ENCODE measurements at places on chromosomes 7 and 10.

DNA sequence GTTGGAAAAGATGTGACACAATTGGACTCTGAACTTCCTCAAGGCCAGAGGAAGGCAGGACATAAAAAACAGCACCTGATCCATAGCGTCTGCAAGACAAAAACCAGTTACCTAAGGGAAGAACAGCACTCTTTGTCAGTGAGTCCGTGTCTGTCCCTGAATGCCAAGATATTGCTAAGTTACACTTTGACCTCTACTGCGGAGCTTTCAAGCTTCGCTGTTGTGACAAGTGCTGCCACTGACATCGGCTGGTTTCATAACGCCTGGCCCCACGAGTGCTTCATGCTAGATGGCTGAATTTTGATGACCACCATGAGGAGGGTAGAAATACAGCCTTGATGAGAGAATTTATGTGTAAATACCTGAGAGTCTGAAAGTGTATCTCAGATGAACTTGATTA is 49.7 kb upstream of the JAZF1 start:
- DNase-seq = no peak

- DNase-seq = no peak
These were observed 238.9 kb downstream of the CAMK1D start for GRCh38 chr10:12588091-12588860.

- DNase-seq = peak; percentile 62
These were observed 4.9 kb upstream of the SCD start for GRCh38 chr10:100341953-100342626.

GRCh38 chr10:89431977-89432376 is 17.6 kb downstream of the IFIT5 start:
- DNase-seq = peak; percentile 65

- no peak for DNase-seq
These were observed 9.7 kb downstream of the EIF4H start for GRCh38 chr7:74183653-74184450.

GRCh38 chr10:102675011-102675665 is 30.9 kb downstream of the TRIM8 start:
- DNase-seq = no peak

DNA sequence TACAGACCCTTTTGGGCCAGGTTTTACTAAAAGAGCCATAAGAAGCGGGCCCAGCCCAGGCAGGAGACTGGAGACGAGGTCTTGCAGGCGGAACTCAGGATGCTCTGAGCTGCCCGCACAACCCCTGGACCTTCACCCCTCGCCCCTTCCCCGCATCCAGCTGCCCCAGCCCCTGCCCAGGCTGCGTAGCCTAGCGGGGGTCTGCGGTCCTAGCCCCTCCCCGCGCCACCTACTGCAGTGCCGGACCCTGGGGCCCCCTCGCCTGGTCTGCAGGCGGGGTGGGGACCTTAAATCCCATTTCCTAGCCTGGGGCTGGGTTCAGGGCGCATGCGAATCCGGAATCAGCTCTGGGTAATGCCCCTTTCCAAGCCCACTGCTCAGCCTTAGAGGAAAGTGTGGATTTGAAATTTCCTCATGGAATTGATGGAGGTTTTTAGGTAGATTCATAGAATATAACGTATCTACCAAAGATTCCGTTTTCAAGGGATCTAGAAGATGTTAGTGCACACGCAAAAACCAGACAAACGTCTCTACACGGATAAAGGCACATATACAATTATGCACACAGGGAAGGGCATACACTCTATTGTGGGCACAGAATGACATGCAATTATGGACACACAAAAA is 546 bp upstream of the HOXA3 start:
- no peak for DNase-seq

DNA sequence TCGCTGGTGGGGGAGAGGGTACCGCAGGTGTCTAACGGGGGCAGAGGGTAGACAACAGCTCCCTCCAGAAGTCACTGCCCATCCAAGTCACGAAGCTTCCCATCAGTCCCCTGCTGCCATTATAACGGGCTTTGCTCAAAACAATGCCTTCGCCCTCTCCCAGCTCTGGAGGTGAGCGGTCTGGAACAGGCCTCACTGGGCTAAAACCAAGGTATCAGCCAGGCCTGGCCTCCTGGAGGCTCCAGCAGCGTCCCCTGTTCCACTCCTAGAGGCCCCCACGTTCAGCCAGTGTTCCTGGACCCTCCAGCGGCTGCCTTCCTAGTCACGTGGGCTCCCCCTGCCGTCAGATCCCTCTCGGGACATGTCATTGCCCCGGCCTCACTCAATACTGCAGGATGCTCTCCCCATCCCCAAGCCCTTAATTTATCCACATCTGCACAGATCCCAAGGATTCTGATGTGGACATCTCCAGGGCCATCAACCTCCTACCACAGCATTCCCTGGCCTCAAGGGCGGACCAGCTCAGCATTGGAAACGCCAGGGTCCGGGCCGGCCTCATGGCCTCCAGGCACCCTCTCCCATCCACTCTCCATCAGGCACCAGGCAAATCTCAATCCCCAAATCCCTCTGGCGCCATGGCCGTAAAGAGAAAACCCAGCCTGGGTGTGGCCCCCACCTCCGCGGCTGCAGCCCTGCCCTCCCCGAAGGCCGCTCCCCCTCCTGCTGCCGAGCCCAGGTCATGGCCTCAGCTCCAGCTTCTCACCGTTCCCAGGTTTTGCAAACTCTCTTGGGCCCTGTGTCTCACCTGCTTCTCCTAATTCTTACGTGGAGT is 104.1 kb upstream of the FAM20C start:
- DNase-seq = no peak

DNA sequence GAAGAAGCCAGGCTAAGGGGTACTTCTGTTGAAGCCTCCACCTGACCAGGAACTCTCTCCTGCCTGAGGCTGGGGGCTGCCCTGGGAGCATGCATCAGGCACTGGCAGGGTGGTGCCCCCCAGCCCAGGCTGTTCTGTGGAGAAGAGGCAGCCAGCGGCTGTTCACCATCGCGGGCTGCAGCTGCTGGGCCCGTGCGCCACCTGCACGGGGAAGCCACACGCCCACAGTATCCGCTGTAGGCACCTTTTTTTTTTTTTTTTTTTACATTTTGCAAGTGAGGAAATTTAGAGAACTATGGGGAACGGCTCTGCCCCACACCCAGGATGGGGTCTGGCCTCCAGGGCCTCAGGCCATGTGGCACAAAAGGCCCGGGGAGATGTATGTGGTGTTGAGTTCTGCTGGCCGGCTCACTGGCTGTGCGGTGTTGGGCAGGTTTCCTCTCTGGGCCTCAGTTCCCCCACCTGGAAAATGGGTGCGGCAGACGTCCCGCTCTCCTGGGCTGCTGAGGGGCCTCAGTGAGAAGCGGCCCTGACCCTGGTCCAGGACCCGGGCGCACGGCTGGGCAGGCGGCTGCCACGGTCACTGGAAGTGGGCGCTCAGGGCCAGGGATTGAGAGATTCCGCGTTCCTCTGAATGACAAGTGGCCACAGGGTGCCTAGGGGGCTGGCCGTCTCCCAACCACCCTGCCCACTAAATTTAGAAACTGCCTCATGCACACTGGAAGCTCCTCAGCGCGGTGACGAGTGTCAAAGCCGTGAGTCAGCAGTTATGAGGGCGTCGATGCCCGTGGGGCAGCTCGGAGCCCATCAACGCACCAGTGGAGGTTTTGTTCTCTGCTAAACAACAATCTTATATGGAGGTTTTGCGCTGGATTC is 8.8 kb upstream of the INTS1 start:
- peak; percentile 41 for DNase-seq

- peak; percentile 44 for DNase-seq
These were observed 2.7 kb upstream of the CYP3A7 start for GRCh38 chr7:99737726-99738125.

- no peak for DNase-seq
These were observed 111.2 kb downstream of the ZMIZ1 start for GRCh38 chr10:79179957-79180309.

- DNase-seq = no peak
These were observed 1217.7 kb upstream of the CELF2 start for GRCh38 chr10:9800011-9800410.

GRCh38 chr10:85864868-85865526 is 501.6 kb downstream of the GRID1 start:
- no peak for DNase-seq

DNA sequence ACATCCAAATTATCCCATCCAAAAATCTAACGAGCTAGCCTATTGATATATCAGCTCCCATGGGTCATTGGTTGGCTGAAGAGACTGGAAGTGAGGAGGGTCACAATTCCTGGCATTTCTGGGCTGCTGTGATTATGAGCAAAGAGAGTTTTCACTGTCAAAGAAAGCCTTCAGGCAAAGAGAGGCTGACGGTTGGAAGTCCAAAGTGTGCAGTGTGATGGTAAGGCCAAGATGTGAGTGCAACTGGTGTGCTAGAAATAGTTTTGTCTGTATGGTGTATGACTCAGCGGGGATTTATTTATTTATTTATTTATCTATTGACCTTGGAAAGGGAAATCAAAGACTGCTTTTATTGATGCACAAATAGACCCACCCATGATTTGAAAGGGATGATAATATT is 75.0 kb downstream of the AASS start:
- DNase-seq = no peak

GRCh38 chr7:31720366-31720765 is 33.4 kb downstream of the PPP1R17 start:
- DNase-seq = no peak

- no peak for DNase-seq
These were observed 519.6 kb downstream of the REEP3 start for GRCh38 chr10:64040781-64041180.
